ENCODE measurements at places on chromosomes 3 and 15.

DNA sequence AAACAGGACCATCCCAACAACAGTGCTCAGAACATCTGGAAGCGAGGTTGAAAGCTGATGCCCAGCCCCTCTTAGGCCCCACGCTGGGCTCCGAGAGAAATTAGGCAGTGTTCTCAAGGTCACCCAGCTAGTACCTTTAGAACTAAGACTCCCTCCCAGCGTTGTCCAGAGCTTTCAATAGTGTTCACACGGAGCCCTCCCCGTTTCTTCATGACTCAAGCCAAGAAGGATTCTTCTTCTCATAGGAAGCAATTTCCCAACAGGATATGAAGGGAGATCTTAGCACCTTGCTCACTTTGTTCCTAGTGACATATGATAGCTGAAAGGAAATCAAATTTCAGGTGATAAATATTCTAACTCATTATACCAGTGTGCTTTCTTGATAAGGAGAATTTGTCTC, 244.2 kb upstream of the ST8SIA2 start:
- no peak for DNase-seq

- no peak for DNase-seq
These were observed 55.3 kb upstream of the NUDT16 start for GRCh38 chr3:131326307-131326706.

GRCh38 chr15:81784751-81785150, 261.1 kb downstream of the MEX3B start:
- DNase-seq, result no peak

DNA sequence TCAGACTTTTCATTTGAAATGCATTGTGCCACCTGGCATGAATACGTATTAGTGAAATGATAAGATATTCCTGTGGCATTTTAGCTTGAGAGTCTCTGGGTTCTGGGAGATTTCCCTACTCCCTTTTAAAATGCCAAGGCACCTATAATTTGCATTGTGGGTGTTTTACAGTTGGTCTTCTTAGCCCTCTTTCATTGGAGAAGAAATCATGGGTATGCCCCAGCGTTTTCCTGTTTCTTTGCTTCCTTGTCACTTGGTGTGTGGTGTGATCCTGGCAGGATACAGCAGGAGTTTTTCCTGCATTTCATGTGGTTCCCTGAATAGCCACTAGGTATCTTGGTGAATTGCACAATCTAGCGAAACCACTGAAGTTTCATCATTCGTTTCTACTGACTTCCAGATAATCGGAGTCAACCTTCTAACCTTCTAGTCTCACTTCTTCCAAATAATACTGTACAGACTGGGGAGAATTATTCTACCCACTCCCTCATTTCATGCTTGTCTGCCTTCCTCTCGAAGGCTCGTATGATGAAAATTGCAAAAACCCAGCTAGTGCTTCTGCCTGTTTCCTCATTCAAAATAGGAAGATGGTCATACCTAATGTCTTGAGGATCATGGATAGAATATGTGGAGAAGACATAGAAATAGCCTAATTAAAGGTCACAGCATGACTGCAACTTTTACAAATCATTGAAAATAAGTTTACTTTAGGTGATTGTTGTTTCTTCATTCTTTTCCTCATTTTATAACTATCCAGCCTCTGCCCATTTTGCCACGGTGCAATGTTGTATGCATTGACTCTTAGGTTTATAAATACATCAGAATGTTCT, 2.6 kb downstream of the BHLHE40 start:
- no peak for DNase-seq

GRCh38 chr15:38171973-38172372, 80.7 kb upstream of the SPRED1 start:
- DNase-seq, result no peak

DNA sequence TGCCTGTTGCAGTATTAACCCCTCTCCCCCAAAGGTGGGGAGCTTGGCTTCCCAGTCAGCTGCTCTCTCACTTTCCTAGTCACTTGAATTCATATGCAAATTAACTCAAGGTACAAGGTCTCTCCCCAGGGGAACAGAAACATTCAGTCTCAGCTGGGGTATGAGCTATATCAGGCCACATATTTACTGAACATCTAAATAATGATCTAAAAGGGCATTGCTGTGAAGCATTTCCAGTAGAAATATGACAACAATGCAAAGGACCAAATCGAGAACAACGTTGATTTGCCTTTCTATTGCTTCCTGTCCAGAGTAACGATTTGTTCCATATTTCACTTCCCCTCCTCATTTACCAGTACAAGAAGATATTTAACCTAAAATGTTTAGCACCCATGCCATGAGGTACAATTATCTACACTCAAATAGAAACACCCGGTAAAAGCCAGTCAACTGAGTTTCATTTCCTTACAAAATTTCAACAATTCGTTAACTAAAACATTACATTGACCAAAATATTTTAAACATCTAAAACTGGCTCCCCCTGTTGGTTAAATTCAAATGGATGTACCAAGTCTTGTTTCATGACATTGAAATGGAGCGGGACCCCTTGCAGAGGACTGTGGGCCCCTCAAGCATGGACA, 36.5 kb upstream of the KLHL6 start:
- no peak for DNase-seq
